ENCODE measurements at places on chromosomes 4 and X.

DNA sequence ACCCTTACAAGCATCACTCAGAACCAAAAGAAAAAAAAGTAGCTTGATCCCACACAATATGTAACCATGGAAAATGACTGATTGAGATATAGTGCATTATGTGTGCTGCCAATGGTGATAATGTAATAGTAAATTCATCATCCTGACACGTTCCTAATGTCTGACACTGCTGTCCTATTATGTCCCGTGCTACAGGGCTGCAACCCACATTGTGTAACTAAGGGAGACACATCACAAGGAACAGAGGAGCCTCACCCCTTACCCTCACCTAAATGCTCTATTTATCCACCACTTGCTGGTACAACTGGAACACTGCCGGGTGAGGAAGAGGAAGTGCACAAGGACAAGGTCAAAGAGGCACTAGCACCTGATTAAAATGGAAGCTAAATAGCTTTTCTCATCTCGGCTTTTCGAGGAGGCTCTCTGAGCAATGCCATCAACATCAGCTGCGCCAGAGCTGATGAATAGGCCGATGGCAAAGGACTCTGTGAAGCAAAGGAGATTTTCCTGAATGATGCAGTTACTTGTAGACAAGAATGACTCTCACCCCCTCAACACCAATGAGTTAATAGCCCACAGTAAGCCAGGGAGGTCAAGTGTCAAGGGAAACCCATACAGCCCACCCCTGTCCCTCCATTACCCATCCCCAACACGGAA is 181.6 kb downstream of the HNRNPD start:
- no peak for DNase-seq

GRCh38 chr4:24800325-24800895 is 5.0 kb downstream of the SOD3 start:
- no peak for DNase-seq

DNA sequence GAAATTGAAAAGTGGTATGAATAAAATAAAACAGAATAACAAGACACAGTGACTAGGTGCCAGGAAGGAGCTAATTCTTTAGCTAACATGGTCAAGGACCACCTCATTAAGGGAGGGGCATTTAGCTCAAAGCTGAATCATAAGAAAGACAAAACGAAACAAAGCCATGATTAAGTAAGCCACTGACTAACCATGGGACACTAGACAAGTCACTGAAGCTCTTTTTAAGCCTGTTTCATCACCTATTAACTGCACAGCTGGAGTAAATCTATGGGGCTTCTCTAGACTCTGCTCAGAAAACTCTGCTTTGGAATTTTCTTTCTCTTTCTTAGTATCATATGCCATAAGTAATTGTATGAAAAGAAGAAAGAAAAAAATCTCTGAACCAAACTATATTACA is 49.8 kb upstream of the C1QTNF7 start:
- no peak for DNase-seq

- no peak for DNase-seq
These were observed 93.2 kb upstream of the MAPK10 start for GRCh38 chr4:86452924-86453531.

- DNase-seq = no peak
These were observed 173.1 kb upstream of the USP9X start for GRCh38 chrX:40912166-40912565.

- no peak for DNase-seq
These were observed 18.4 kb upstream of the MYOZ2 start for GRCh38 chr4:119116925-119117900.

GRCh38 chrX:12953420-12953819 is 21.5 kb upstream of the TMSB4X start:
- DNase-seq = no peak

GRCh38 chr4:158726633-158727032 is 3.4 kb upstream of the PPID start:
- DNase-seq = no peak

All from HS-27A (cell line).